CD8-positive, alpha-beta T cell (primary cell): ENCODE measurements at places on chromosomes 1 and 21. TPM values are rescaled to one million over a fixed set of nuclear protein-coding genes. Genes with fewer than 3 reads are reported as not detected.

The TMEM9 gene
- 14.3 TPM for total RNA-seq

The IL19 gene
- not detected for total RNA-seq

The SLAMF7 gene
- total RNA-seq, result 13.3 TPM

The LRRC38 gene
- not detected for total RNA-seq

The DTL gene
- total RNA-seq, result 1.0 TPM

The TNFRSF14 gene
- total RNA-seq, result 158 TPM

The PROK1 gene
- total RNA-seq, result not detected

The ETV3 gene
- 94.0 TPM for total RNA-seq

The INAVA gene
- total RNA-seq, result not detected

The NES gene
- total RNA-seq, result not detected

The CNKSR1 gene
- 2.8 TPM for total RNA-seq

The ATP1A2 gene
- not detected for total RNA-seq

The PRDM16 gene
- not detected for total RNA-seq

The FDPS gene
- 38.7 TPM for total RNA-seq

The CHRM3 gene
- total RNA-seq, result not detected

The VTCN1 gene
- not detected for total RNA-seq

The LCE2B gene
- not detected for total RNA-seq

The CCDC27 gene
- not detected for total RNA-seq

The CELA2B gene
- not detected for total RNA-seq

The NGF gene
- total RNA-seq, result not detected

The CYP4Z1 gene
- total RNA-seq, result not detected

The TMEM50A gene
- total RNA-seq, result 103 TPM

The KIF26B gene
- not detected for total RNA-seq

The SPRR1B gene
- total RNA-seq, result not detected

The RNU1-4 gene
- total RNA-seq, result 3,852 TPM

The ZSWIM5 gene
- total RNA-seq, result 1.8 TPM

The DCDC2B gene
- not detected for total RNA-seq

The DYNLT5 gene
- total RNA-seq, result not detected

The PSRC1 gene
- total RNA-seq, result not detected

The C1orf53 gene
- total RNA-seq, result not detected
